Fibroblast of skin of left quadriceps (primary cell): ENCODE measurements at places on chromosomes 3 and 15.

DNA sequence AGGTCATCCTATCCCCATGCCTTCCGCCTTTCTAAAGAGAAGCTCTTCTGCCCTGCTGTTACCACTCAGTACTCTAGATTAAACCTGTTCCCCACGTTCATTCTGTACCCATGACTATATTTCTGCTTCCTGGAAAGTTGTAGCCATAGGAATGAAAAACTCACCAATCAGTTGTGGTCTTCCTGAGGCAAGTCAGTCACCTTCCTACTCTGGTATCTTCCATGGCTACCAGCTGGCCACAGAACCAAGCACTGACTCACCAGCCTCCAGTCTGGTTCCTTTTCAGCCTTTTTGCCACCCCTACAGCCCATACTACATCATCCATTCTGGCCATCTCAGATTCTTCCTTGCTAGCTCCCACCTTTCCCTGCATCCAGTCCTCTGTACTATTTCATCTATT, 46.4 kb downstream of the TMEM44 start:
- DNase-seq = no peak

GRCh38 chr3:171127611-171128010, 101.1 kb upstream of the SLC2A2 start:
- DNase-seq = no peak

GRCh38 chr3:14404631-14405359, 2.4 kb downstream of the SLC6A6 start:
- no peak for DNase-seq

GRCh38 chr3:73848173-73848906, 223.6 kb upstream of the PDZRN3 start:
- DNase-seq = peak; percentile 17

GRCh38 chr15:32993285-32993684, 201.2 kb downstream of the FMN1 start:
- DNase-seq = no peak

DNA sequence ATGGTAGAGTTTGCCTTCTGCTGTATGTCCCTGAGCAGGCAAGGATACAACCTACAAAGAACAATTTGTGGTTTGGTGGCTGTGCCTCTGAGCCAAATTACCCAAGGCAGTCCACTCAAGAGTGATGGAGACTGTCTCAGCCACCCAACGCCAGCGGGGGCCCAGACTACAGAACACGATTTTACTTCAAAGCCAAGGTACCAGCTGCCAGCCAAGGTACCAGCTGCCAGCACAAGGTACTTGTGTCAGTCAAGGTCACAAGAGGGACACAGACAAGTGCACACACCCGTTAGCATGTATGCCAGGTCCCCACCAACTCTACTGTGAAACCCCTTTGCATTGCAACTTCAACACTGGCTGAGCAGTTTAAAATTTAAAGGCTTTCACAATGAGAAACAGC, 23.5 kb downstream of the COLQ start:
- DNase-seq = no peak

- peak; percentile 17 for DNase-seq
Observed at GRCh38 chr3:166498446-166498845, 661.2 kb upstream of the BCHE start.

GRCh38 chr15:65147902-65148301, 14.3 kb upstream of the PDCD7 start:
- DNase-seq = no peak

- DNase-seq = no peak
Observed at GRCh38 chr15:93033434-93034045, 55.5 kb downstream of the RGMA start.

- DNase-seq = no peak
Observed at GRCh38 chr15:80787316-80787715, 8.1 kb downstream of the CEMIP start.

- no peak for DNase-seq
Observed at GRCh38 chr3:11643201-11643603, 513 bp downstream of the VGLL4 start.

DNA sequence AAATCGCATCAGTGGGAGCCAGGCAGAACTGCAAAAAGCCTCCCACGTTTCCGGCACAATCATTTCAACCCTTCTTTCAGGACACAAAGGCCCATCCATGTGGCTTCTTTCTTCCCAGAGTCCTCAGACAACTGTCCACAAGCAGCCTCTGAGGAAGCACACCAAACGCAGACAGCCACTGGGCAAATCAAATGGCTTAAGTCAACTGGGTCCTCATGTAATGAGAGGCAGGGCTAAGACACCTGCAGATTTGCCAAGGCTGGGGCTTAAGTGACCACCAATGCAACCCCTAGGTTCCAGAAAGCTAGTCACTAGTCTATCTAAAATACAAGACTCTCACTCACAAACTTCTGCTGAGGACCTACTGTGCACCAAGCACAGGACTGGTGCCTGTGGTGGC, 8.0 kb downstream of the OSBPL10 start:
- no peak for DNase-seq

- DNase-seq = no peak
Observed at GRCh38 chr3:66928252-66928651, 69.9 kb upstream of the KBTBD8 start.

DNA sequence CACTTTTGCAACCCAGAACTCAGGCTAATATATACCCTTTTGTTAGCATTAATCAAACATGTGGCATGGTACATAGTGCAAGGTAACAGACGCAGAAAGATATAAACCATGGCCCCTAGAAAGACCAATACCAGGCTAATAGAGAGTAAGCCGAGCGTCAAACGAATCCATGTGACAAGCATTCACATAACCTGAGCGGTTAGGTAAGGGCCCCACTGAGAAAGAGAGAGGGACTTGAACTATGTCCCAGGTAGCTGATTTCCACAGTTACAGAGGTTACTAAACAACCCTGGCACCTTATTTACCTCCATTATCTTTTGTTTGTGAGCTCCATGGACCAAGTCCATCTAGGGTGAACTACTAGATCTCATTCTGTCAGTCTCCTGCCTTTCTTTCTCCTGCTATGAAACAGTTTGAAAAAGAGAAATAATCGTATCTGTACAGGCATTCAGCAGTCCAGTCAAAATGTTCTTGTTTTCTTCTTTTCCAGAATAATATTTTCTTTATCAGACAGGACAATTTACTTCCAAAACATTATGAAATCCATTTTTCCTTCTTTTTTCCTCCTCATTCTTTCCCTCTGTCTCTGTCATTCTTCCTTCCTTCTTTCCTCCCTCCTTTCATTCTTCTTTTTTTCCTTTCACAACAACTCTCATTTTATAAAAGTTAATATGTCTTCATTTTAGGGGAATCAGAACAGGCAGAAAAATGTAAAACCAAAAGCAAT, 30.5 kb upstream of the TNFSF10 start:
- DNase-seq = no peak

- no peak for DNase-seq
Observed at GRCh38 chr3:5136919-5137429, 14.9 kb downstream of the ARL8B start.

GRCh38 chr15:78921940-78922339, 22.9 kb downstream of the CTSH start:
- DNase-seq = no peak

DNA sequence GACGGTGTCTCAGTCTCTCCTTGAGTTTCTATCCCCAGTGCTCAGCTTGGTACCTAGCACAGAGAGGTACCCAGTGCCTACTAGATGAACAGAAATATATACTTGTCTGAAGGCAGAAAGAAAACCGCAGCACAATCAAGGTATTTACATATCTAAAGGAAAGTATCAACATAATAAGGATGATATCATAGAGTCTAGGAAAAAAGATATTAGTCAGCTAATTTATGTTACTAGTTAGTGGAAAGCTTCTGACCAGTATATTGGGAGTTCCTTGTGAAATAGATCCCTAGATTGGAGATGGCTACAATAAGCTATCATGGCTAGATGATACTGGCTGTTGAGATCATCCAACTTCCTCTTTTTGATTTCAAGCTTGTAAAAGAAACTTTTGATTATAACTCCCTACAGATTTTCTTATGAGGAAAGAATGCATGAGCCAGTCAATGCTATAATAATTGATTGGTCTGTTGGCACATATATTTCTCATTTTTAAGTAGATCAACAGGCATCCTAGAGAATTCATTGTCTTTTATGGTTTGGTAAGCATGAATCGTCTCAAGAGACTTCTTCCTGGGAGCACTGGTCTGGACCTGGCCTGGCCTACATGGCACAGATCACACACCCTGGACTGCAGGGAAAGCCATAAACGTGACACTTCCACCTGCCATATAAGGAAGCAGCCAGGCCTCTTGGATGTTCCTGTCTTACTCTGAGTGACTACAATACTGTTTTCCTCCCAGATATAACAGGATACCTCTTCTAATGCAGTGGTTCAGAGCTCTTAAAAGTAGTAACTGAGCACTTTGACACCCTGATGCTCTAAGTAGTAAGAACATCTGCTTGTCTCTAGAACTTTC, 60.7 kb downstream of the IMPG2 start:
- no peak for DNase-seq

- no peak for DNase-seq
Observed at GRCh38 chr3:40262331-40262730, 47.2 kb upstream of the EIF1B start.

GRCh38 chr15:65383456-65383855, 5.7 kb upstream of the IGDCC3 start:
- DNase-seq = no peak

GRCh38 chr3:184771301-184772127, 40.5 kb upstream of the VPS8 start:
- no peak for DNase-seq

DNA sequence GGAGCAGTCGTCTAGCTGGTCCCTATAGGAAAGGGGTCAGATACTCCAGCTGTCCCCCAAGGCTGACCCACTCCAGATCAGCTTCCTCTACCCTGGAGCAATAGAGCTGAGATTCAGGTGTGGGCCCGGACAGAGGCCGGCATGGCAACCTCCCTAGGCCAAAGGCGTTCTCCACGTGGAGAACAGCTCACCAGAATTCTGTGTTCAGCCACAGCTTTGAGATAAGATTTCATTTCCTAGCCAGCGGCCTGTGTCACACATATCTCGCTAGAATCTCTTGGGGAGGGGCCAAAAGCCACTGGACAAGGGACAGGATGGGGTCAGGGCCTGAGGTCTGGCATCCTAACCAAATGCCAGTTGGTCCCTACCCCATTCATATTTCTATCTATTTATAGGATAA, 20.1 kb downstream of the SRGAP3 start:
- DNase-seq = no peak

DNA sequence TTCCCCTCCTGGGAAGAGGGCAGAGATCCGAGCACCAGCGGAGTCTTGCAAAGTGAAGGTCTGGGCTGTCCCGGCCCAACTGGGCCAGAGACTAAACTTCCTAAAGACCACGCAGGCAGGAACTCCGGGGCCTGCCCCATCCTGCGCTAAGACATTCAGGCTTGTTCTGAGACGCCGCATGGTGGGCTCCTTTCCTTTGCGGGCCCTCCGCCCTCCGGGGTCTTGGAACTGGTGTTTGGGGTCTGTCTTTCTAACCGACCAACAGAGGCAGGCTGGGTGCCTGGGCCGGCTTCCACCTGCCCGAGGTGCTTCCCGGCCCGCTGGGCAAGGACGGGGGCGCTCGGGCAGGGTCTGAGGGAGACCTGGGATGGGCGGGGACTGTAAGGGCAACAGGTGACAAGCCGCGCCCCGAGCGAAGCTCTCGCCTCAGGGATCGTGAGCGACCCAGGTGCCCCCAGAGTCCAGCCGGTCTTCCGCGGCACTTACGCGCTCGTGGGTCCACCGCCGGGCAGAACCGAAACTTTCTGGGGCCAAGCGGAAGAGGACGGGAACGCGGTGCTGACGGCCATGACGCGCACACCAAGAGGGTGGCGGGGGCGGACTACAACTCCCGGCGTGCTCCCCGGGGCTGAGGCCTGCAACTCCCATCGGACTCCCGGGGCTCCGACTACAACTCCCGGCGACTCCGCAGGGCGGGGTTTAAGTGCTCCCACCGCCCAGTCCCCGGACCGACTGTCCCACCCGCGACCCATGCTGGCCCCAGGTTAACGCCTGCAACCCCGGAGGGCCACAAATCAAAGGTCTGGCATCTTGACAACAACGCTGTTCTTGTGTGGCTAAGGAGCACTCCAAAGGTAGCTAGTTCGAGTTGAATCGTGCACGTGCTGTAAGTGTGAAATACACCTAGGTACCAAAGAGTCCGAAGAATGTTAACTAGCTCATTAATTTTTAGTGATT, at the start of gene FYCO1:
Gene FYCO1, minus strand, starts transcription at position 589 of the 957 bp plus-strand sequence. CDS start 10,914 bp downstream, outside the sequence.
- peak; percentile 60 for DNase-seq

- peak; percentile 34 for DNase-seq
Observed at GRCh38 chr15:88878720-88879184, 16.6 kb downstream of the HAPLN3 start.

GRCh38 chr15:41492597-41493204, 973 bp upstream of the ITPKA start:
- no peak for DNase-seq

GRCh38 chr15:41333026-41333562, 413 bp downstream of the NUSAP1 start:
- no peak for DNase-seq

- DNase-seq = peak; percentile 92
Observed at GRCh38 chr3:29384640-29385039, 103.8 kb downstream of the RBMS3 start.

DNA sequence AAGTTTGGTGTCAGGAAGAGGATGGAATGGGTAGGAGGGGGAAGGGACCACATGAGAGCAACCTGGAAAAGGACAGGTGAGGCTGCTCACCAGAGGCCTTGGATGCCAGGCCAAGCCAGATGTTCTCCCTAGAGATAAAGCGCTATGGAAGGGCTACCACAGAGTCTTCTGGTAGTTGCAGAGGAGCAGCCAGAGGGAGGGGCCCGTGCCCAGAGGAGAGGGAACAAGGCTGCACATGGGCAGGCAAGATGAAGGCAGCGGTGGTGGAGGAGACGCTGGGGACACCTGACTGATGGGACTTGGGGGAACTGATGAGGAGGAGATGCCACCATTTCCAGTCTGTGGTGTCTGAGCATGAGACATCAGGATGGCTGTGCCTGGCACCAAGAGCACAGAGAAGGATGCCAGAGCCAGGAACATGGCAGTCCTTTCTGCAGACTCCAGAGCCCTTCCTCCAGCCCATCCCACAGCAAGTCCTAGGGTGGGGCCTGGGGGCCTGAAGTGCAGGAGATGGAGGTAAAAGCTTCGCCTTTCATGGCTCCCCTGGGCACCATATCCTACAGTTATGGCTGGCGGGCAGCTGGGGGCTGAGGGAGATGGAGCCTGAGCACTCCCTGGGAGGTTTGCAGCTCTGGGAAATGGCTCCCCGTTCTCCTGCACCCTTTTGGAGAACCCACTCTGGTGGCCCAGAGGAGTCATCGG, 103.0 kb downstream of the ETFA start:
- no peak for DNase-seq

DNA sequence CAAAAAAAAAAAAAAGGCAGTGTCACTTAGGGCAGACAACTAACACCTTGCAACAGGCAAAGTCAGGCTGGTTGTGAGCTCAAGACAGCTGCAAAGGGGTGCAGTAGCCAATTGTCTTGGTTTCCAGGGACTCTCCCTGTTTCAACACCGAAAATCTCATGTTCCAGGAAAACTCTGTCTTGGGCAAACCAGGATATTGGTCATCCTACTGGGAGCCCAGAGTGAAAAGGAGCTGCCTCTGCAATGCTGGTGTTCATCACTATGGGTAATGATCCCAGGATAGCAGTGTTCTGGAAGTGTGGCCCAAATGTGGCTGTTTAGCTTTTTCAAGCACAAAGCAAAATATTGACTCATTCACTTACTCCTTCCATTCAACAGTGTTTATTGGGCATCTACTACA, 82.6 kb downstream of the ARHGAP31 start:
- DNase-seq = no peak
